ENCODE measurements at places on chromosomes 16 and 17.

GRCh38 chr17:50737118-50737698 is 17.8 kb downstream of the LUC7L3 start:
- DNase-seq: no peak

DNA sequence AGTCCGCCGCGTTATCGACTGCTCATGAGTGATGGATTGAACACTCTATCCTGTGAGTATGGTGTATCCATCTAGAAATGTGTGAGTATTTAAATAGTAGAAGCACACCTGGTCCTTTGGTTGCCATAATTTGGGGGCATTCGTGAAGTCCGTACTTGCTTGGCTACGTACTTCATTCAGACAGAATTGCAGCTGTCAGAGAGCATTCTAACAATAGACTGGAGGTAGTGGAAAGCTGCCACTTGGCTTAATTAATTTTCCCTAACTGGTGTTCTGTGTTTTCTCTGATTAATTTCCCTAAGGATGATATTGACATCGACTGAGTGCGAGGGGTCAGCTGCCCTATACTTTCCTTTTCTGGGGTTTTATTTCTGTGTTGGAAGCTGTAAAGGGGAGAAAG is 14.1 kb downstream of the RPA1 start:
- no peak for DNase-seq

DNA sequence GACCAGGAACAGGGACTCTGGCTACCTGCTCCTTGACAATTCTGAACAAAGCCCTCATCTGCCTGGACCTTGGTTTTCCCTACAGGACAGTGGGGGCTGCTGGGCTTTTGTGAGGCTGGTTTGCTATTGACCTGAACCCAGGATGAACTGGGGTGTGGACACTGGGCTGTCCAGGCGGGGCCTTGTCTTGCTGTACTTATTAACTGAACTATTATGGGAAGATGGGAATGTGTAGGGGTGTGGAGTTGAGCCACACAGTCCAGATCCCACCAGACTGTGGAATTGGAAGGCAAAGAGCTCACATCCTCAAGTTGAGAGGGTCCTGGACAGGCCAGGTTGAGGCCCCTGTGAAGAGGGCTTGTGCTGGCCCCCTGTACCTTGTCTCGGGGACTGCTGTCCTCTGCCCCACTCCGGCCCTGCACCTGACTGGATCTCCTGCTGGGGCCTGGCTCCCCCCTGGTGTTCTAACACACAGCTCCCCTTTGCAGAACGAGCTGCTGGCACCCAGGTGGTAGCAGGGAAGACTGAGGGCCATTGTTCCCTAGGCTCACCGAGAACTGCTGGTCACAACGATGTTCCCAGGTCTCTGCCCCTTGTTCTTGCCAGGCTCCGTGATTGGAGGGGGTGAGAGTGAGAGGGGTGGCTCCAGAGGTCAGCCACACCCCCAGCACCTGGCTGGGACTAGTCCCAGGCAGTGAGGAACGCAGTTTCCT is 51.8 kb upstream of the CDC42EP4 start:
- DNase-seq: no peak

GRCh38 chr17:40253565-40253964 is 34.1 kb upstream of the CDC6 start:
- no peak for DNase-seq

GRCh38 chr17:64500487-64500859 is 3.6 kb upstream of the POLG2 start:
- DNase-seq: no peak

Measured in cortex of kidney (tissue), 1 donor.